Ascending aorta (tissue), 2 donors: ENCODE measurements at places on chromosomes 5 and 9.

DNA sequence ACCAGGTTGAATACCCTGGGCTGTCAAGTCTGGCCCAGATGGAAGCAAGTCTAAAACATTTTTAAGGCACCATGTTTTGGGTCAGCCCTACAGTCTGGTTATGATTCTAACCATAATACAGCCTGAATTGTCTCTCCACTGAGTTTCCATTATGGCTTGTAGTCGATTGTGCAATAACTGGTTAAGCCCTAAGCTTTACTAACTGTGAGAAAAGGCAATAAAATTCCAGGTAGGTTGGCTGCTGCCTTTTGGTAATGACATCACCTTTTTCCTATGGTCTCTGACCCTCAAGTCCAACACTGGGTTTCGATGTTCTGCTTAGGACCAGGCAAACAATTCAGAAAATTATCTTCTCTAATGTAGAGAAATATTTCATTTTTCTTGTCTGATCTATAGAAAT lies 243.3 kb downstream of the ACTL7B start:
- DNase-seq: no peak

GRCh38 chr5:121138495-121138907 lies 674.4 kb downstream of the PRR16 start:
- no peak for DNase-seq

DNA sequence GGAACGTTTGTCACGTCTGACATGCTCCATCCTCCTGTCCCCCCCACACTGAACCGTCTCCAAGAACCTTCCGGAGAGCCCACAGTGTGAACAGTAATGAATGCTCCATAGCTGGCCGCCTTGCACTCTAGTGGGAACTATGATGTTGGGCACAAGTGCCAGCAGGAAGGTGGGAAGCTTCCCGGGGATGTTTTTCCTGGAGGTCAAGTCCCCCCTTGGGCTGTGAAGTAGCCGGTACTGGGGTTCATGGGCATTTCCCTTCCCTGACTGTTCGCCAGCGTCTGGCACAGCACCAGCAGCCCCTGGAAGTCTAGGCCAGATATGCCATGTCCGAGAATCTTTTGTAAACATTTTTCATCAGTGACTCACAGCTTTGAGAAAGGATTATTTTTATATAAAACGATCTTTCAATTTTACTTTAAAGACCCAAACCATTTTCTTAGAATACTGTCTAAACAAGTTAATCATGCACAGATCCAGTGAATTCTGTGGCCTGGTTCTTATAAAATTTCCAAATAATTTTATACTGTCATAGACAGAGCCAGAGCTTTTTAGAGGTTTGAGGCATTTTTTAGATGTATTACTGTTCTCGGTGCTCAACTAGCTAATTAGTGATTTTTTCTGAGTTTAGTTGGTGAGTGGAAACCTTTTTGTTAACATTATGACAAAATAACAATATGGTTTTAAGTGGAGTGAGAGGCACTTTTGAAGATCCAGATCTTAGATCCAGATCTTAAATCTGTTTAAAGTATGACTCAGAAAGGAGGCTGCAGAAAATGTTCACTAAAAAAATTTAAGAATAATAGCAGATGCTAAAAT lies 11.6 kb downstream of the ABL1 start:
- DNase-seq: no peak

DNA sequence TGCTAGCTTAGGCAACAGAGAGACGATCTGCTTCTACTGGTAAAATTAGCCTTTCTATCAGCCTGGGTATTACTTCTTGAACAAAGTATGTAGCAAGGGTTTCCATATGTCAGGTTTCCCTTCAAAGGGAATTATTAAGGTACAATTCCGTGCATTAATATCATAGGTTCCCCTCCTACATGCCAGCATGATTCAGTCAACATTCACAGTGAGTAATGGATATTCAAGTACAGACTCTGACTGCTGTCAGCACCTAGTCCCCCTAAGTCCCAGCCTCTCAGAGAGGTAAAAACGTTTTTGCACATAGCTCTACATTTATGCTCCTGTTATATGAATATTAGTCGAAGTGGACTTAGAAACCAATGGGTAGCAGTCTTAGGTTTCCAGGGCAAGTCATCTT lies 322.4 kb upstream of the CCNG1 start:
- DNase-seq: no peak

DNA sequence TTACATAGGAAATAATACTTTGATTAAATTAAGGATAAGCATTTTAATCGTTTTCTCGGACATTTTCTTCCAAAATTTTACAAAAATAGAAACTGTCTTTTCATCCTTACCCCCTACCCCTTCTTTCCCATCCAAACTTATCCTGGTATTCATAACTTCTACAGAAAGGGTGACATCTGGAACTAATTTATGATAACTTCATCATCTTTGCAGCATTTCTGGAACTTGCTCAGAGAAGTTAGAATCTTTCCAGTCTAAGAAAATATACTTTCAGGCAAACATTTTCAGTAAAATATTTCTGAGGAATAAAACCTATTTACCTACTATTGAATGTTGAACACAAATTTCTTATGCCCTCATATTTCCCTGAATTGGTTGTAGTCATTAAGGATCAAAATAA lies 309.0 kb downstream of the MAN2A1 start:
- DNase-seq: no peak

GRCh38 chr9:34380034-34380510 lies 3.4 kb upstream of the MYORG start:
- no peak for DNase-seq

DNA sequence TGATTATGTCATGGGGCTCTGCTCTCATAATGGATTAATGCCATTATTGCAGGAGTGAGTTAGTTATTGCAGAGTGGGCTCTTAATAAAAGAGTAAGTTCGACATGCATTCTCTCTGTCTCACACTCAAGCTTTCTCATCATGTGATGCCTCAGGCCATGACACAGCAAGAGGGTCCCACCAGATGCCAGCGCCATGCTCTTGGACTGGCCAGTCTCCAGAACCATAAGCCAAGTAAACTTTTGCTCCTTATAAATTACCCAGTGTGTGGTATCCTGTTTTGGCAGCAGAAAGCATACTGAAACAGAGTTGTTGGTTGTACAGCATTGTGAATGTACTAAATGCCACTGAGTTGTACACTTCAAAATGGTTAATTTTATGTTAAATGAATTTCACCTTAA lies 138.1 kb downstream of the MYO10 start:
- no peak for DNase-seq

DNA sequence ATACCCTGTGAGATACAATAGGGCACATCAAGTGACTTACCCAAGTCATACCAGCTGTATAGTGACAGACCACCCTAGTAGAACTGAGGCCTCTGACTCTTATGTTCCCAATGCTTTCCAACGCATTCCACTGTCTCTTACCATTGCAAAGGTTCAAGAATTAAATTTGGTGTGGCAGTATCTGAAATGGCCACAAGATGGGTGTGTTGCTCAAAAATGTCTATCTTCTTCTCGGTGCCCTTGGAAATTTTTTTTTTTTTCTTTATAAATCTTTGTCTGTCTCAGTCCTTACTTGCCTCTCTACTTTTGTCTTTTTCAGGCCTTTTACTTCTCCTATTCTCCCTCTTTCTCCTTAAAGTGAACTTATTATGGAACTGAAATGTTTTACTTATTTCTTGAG lies 48.4 kb downstream of the GPR21 start:
- DNase-seq: no peak

- DNase-seq: no peak
Observed at GRCh38 chr9:133759146-133759900, 21.2 kb upstream of the SARDH start.

- no peak for DNase-seq
Observed at GRCh38 chr9:129701549-129701948, 36.1 kb downstream of the PRRX2 start.

GRCh38 chr9:93684161-93684765 lies 107.9 kb downstream of the PHF2 start:
- DNase-seq: no peak

DNA sequence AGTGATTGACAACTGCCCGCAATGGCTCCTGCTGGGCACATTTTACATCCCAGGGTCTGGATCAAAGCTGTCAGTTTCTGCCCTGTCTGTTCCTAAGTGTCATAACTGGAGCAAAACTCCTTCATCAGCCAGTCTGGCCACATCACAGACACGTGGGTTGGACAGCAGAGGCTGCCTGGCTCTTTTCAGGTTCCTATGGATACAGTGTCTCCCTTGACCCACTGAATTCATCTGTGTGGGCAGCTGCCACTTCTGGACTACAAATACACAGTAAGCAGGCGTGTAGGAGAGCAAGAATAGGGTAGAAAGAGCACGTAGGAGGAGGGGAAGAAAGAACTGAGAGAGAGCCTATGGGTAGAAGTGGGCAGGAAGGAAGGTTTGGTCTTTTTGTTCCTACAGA lies 238.0 kb downstream of the ENC1 start:
- DNase-seq: no peak
